ENCODE measurements at places on chromosomes 7 and 10.
A peak's percentile ranks its signal among the peaks of the same experiment; 100 is the strongest.

DNA sequence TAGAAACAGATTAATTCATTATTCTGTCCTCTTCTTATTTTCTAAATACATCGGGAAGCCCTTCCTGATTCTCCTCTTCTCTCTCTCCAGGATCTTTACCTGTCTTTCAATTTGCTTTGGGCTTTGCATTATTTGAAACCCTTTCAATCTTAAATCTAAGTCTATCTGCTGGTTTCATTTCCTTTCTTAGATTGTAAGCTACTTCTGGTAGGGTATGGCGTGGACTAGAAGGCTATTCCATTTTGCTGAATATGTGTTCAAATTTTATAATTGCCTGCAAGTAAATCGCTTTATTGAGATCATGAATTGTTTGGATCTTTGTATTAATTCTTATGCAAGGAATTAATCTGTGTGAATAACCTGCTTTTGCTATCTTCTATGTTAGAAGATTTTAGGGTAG lies 11.1 kb downstream of the STAM start:
- no peak for DNase-seq

GRCh38 chr7:137127806-137128205 lies 215.7 kb downstream of the PTN start:
- DNase-seq = no peak

DNA sequence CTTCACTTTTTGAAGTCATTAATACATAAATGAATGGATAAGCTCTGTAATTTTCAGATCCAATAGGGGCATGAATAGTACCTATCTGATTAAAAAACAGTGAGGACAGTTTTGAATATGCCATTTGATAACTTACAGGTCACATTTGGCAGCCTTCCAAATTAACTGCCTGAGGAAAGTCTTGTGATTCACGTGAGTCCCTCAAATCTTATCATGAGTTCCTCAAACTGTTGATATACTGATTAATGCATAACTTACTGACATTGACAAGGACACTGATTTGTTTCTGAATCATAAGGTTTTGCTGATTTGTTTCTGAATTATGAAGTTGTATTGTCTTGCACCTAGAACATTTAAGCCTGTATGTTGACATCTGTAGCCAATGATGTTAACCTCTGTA lies 55.1 kb downstream of the ANKMY2 start:
- no peak for DNase-seq

DNA sequence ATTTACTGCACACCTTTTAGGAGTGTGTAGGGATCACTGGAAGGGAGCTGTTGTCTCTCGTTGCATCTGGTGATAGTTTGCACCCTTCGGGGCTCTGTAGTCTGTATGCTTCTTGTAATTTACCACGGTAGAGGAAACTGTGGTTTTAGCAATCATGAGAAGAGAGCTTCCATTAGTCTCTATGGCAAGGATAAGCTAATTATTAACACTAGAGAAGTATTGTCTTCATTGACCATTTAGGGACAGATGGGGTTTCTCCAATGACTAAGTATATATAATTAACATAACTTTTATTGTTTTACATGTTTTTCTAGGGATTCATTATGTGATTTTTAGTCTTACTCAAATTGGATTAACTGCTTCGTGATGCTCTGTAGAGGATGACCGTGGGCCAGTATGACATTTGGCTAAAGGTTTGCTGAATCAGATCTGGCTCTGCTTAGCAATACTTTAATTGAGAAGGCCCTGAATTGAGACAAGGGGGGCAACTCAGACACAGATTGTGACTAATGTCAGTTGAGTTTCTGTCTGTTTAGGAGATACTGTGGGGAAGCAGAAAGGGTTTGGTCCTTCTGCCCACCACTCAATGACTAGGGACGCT lies 8.7 kb downstream of the SLC18A2 start:
- DNase-seq = no peak

DNA sequence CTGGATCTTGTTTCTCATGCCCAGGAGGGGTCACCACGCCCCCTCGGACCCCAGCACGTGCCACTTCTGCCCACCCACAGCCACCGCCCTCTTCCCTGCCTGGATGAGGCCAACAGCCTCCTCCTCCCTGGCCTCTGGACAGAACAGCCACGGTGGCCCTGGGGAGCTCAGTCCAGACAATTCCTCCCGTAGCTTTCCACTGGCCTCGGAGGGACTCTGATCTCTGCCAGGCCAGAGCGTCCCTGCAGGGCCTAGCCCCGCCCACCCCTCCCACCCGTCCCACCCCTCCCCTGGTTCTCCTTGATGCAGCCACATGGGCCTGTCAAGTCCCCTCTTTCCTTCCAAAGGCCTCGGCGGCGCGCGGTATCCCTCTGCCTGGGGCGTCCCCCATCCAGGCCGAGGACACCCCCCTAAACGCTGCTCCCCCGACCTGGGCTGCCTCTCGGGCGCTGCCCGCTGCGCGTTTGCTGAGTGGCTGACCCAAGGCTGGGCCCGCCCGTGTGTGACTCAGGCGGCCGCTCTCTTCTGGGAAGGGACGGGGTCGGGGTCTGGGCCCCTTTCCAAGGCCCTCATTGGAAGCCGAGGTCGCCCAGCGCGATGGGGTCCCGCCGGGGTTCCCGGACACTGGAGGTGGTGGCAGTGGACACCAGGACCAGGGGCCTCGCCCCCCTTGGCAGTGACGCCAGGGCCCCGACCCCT lies 557 bp downstream of the TMEM120A start:
- DNase-seq = no peak

GRCh38 chr7:32905175-32905662 lies 13.7 kb upstream of the KBTBD2 start:
- DNase-seq = peak; percentile 67

DNA sequence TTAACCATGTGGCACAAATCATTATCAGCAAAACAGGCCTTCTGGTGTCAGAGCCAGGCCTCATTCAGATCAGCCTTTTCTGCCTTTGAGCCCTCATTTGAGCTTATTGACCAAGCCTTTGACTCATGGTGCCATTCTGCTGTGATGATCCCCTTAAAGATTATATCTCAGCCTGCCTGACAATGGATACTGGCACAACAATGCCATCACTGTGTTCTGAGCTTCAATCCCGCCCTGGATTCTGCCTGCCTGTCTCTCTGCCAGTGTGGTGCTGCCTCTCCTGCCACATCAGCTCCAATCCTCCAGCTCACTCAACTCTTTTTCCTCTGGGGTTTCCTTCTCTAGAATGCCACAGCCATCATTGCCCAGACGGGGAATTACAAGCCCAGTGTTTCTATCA lies 52.6 kb downstream of the SRI start:
- DNase-seq = no peak

GRCh38 chr7:7257899-7258692 lies 75.8 kb downstream of the C1GALT1 start:
- DNase-seq = no peak

GRCh38 chr7:94676431-94676830 lies 20.5 kb upstream of the SGCE start:
- DNase-seq = no peak

GRCh38 chr10:128219295-128219694 lies 93.1 kb upstream of the MKI67 start:
- no peak for DNase-seq

GRCh38 chr10:132541601-132542011 lies 4.0 kb downstream of the INPP5A start:
- no peak for DNase-seq

DNA sequence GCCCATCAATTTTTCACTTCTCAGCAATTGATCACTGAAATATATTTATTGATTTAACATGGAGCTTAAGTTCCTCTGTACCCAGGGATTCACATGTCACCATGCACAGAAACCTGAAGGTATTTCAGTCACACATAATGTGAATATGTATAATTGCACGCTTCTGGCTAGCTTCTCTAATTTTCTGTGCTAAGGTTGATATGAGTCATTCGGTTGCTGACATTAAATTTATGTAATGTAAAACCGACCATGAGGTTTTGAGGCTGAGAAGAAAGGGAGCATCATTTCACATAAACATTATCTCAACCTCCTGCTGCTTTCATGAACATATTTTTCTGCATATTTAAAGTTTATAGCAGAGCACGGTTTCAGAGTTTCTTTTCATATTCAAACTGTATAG lies 381.0 kb upstream of the TPK1 start:
- no peak for DNase-seq

GRCh38 chr7:95190515-95190914 lies 133.8 kb downstream of the PON1 start:
- DNase-seq = no peak

DNA sequence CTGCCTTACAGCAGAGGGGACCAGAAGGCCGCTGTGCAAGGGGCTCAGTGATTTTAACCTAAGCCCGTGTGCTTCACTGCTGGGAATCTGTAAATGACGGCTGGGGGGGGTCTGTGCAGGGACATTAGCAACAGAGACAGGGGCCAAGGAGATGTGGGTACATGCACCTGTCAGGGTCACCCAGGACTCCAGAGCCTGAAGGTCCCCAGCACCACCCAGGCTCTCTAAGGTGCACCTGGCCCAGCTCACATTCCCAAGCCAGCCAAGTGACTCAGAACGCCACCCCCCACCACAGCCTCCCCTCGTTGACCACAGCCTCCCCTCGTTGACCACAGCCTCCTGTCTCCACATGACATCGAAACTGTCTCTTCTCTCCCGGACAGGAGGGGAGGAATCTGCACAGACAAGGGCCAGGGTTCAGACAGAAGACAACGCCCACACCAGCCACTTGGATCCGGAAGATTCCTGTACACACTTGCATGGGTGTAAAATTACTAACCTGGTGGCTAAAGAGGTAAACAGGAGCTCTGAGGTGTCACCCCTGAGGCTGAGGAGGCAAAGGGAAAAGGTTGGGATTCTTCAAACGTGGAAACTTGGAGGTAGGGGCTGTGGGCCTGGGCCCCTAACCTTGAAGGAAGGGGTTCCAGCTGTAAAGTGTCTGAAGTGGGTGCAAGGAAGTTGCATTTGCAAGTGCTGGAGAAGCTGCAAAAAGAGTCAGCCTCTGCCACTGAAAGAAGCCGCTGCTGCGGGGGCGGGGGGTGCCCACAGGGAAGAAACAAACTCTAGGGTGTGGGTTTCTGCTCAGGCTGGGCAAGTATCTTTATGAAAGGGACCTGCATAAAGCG lies 27.0 kb downstream of the CALML3 start:
- no peak for DNase-seq

- no peak for DNase-seq
Observed at GRCh38 chr7:50690541-50691011, 92.1 kb downstream of the GRB10 start.

DNA sequence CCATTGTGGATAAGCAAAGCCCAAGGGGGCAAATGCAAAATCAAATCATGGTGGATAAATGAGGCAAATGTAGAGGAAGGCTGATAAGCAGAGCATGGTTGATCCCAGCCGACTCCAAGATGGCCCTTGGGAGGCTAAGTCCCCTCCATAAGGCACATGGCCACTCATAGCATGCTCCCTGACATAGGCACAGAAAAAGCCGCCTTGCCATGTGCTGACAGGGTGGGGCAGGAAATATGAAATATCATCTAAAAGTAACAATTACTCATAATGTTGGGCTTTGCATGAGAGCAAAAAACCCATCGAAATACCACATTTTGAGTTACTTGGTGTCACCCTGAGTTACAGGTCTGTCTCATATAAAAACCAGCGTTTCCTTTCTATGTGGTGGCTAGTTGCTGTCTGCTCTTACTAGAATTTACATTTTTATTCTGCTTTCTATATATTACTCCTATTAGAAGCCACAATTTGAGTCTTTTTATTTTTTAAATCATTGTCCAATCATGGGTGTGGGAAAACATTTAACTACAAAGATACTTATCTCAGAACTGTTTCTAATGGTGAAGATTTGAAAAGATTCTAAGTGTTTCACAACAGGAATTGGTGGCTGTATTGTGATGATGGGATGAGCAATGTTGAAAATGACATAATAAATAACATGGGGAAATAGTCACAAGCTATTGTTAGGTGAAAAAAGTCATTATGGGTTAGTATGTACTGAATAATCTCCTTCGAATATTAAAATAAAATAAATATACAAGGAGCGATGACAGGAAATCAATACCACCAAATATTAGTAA lies 102.7 kb downstream of the CUBN start:
- peak; percentile 66 for DNase-seq

- DNase-seq = no peak
Observed at GRCh38 chr10:97771913-97772823, at the start of gene SFRP5. SFRP5 (minus strand) TSS chr10:97771999; CDS start chr10:97771833, 166 bp downstream.

- DNase-seq = no peak
Observed at GRCh38 chr7:66326501-66327215, 121.5 kb downstream of the TPST1 start.

GRCh38 chr10:87913156-87913921 lies 49.9 kb downstream of the PTEN start:
- no peak for DNase-seq

- no peak for DNase-seq
Observed at GRCh38 chr10:98374217-98374985, 40.6 kb downstream of the PYROXD2 start.

DNA sequence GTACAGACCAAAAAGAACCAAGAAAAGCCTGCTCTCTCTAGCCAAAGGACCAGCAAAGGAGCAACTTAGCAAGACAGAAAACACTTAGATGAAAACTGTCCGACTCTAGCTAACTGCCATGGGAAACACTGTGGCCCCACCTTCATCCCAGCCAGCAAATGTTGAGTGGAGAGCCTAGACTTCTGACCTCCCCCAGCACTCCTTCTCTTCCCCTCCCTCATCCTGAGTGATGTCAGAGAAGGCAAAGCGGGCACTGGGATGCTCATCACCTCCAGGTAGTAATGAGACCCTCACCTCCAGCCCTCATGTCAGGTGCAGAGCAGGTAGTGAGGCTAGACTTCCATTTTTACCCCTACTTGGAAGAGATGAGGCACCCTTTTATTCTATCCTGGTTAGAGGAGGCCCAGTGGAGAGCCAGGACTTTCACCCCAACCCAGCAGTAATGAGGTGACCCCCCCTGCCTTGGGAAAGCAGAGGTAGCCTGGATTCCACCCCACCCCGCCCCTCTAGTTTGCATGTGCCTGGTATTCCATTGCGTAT lies 16.9 kb downstream of the CUZD1 start:
- no peak for DNase-seq

- DNase-seq = no peak
Observed at GRCh38 chr10:66848856-66849255, 77.0 kb upstream of the LRRTM3 start.

GRCh38 chr7:100122067-100122466 lies 2.6 kb downstream of the CNPY4 start:
- no peak for DNase-seq

- DNase-seq = no peak
Observed at GRCh38 chr7:3712841-3713240, 411.8 kb downstream of the SDK1 start.

GRCh38 chr10:123413353-123413752 lies 252.8 kb upstream of the GPR26 start:
- no peak for DNase-seq

- DNase-seq = no peak
Observed at GRCh38 chr7:153934048-153934447, 118.2 kb upstream of the DPP6 start.

DNA sequence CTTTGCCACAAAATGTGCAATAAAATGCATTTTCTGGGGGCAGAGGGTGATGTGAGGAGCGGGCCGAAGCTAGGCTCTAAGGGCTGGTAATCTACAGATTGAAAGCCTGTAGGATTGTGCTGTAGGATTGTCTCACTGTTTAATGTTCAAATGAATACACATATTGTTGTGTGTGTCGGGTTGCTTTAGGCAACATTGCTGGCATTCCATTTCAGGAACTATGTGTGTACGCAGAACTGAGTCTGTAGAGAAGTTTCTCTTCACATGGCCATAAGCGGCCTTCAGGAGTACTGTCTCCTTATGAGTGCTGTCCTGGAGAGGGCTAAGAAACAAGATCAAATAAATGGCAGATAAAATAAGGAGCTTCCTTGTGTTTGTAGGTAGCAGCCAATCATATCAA lies 540.2 kb downstream of the GATA3 start:
- DNase-seq = no peak

Measured in central memory CD8-positive, alpha-beta T cell (primary cell).